ENCODE measurements at places on chromosomes 1 and 21. TPM values are rescaled to one million over a fixed set of nuclear protein-coding genes. Genes with fewer than 3 reads are reported as not detected.

STYXL2 gene
- total RNA-seq: 0.09 TPM

VWA5B1 gene
- total RNA-seq: 0.31 TPM

AIM2 gene
- 0.97 TPM for total RNA-seq

GLMN gene
- total RNA-seq: 13.4 TPM

TAS1R1 gene
- total RNA-seq: 0.51 TPM

TSPEAR gene
- total RNA-seq: 0.43 TPM

CCT3 gene
- 128 TPM for total RNA-seq

CHD5 gene
- total RNA-seq: 0.48 TPM

SYTL1 gene
- 58.0 TPM for total RNA-seq
